ENCODE measurements at places on chromosomes 11 and 22. TPM values are rescaled to one million over a fixed set of nuclear protein-coding genes. Genes with fewer than 3 reads are reported as not detected.
A peak's percentile ranks its signal among the peaks of the same experiment; 100 is the strongest.

DNA sequence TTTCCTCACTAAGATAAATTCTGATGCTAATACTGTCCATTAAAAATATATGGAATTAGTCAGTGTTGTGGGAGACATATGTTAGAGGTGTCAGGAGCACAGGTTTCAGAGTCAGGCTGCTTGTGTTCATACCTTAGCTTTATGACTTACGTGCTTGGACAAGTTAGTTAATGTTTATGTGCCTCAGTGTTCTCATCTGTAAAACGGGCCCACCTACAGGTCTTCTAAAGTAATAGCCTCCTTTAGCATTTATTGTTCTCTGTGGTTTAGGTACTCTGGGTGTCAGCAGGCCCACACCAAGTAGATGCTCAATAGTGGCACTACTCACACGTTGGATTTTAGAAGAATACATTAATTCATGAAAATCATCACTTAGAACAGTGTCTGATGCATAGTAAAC lies 308.7 kb upstream of the ZC3H12C start:
- H3K27ac ChIP-seq = no peak overlapping the region
- DNase-seq = no peak
- H3K27me3 ChIP-seq = no peaks in the 10 kb centered on the region
- no peaks in the 10 kb centered on the region for H3K4me1 ChIP-seq
- no peaks in the 10 kb centered on the region for H3K36me3 ChIP-seq

GRCh38 chr22:44567846-44568493 lies 69.9 kb upstream of the RTL6 start:
- no peak overlapping the region for H3K4me3 ChIP-seq
- no peaks in the 10 kb centered on the region for H3K4me1 ChIP-seq
- no peak overlapping the region for H3K27ac ChIP-seq
- H3K27me3 ChIP-seq = peaks cover 22% of the 10 kb centered on the region
- DNase-seq = peak; percentile 47

GRCh38 chr11:128840783-128841182 lies 26.3 kb downstream of the KCNJ1 start:
- no peaks in the 10 kb centered on the region for H3K36me3 ChIP-seq
- no peak overlapping the region for H3K27ac ChIP-seq
- peaks cover 43% of the 10 kb centered on the region for H3K4me1 ChIP-seq
- H3K27me3 ChIP-seq = no peaks in the 10 kb centered on the region
- DNase-seq = no peak
- no peak overlapping the region for H3K4me3 ChIP-seq

- no peak for DNase-seq
- H3K4me1 ChIP-seq = no peaks in the 10 kb centered on the region
- H3K36me3 ChIP-seq = no peaks in the 10 kb centered on the region
- no peak overlapping the region for H3K27ac ChIP-seq
- H3K4me3 ChIP-seq = no peak overlapping the region
These were observed 1630.8 kb upstream of the TENM4 start for GRCh38 chr11:81071606-81072005.

Gene APOC3
- total RNA-seq = 3.3 TPM

Gene GGT1
- total RNA-seq = 19.8 TPM

Gene DRD4
- 1.0 TPM for total RNA-seq

- peaks cover 3% of the 10 kb centered on the region for H3K4me1 ChIP-seq
- peaks cover 39% of the 10 kb centered on the region for H3K36me3 ChIP-seq
- DNase-seq = peak; percentile 15
- H3K4me3 ChIP-seq = no peak overlapping the region
- H3K27me3 ChIP-seq = no peaks in the 10 kb centered on the region
These were observed 28.5 kb upstream of the RBX1 start for GRCh38 chr22:40922484-40923303.

Gene TIMM10B
- 49.3 TPM for total RNA-seq

GRCh38 chr11:30392221-30392784 lies 69.4 kb downstream of the ARL14EP start:
- H3K27ac ChIP-seq = no peak overlapping the region
- H3K4me1 ChIP-seq = no peaks in the 10 kb centered on the region
- no peak overlapping the region for H3K4me3 ChIP-seq
- no peaks in the 10 kb centered on the region for H3K36me3 ChIP-seq
- no peak for DNase-seq

DNA sequence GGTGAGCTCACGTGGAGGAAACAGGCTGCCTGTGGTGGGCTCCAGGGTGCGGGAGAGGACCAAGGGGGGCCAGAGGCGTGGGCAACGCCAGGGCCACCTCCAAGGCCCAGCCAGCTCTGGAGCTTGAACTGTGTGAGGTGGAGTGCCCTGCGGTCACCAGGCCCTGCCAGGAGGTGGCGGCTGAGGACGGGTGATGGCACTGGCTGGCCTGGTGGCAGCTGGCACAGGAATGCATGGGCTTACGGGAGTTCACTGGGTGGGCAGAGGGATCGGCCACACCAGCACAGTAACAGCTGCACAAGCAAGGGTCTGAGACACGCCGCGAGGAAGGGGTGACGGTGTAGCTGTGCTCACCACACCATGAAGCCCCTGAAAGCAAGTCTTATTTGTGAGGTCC lies 15.8 kb downstream of the TOLLIP start:
- no peak overlapping the region for H3K4me3 ChIP-seq
- H3K27ac ChIP-seq = no peak overlapping the region
- peaks cover 16% of the 10 kb centered on the region for H3K36me3 ChIP-seq
- no peaks in the 10 kb centered on the region for H3K27me3 ChIP-seq

Gene TMPRSS13
- total RNA-seq = 2.1 TPM

Gene SYT8
- total RNA-seq = not detected

GRCh38 chr22:41360126-41360525 lies 21.6 kb upstream of the TEF start:
- peaks cover 4% of the 10 kb centered on the region for H3K27me3 ChIP-seq
- H3K4me3 ChIP-seq = no peak overlapping the region
- peaks cover 30% of the 10 kb centered on the region for H3K36me3 ChIP-seq
- no peaks in the 10 kb centered on the region for H3K4me1 ChIP-seq
- DNase-seq = no peak

- peaks cover 47% of the 10 kb centered on the region for H3K27me3 ChIP-seq
- H3K4me1 ChIP-seq = no peaks in the 10 kb centered on the region
- no peak overlapping the region for H3K4me3 ChIP-seq
- no peaks in the 10 kb centered on the region for H3K36me3 ChIP-seq
These were observed 38.4 kb upstream of the RTL6 start for GRCh38 chr22:44536411-44536810.

DNA sequence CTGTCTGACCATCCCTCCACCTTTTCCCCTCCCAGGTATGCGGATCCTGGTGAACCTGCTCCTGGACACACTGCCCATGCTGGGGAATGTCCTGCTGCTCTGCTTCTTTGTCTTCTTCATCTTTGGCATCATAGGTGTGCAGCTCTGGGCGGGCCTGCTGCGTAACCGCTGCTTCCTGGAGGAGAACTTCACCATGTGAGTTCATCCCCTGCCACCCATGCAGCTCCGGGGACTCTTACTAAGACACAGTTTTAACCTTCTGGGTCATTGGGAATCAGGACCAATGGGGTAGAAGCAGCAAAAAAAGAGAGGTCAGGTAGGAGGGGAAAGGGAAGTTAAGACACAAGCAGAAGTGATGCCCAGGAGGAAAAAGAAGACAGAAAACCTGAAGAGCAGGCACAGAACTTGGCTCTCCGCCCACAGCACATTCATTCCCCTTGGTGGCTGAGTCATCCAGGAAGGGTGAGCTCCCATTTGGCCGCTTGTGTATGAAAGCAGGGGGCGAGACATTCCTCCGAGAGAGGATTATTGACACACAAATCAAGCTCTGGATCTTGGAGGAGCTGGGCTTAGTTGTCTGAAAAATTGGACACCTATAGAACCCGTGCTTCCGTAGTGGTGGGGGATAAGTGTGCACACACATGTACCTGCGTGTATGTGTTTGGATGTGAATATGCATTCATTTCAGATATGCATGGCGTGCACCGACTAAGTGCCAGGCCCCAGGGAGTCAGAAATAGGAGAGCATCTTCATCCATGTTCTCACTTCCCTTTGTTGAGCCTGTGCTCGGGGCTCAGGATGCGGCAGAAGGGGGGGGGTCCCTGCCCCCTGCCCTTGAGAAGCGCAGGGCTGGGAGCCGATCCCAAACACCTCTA lies 64.2 kb downstream of the CACNA1I start:
- H3K27ac ChIP-seq = no peak overlapping the region
- no peaks in the 10 kb centered on the region for H3K4me1 ChIP-seq
- H3K27me3 ChIP-seq = peaks cover 5% of the 10 kb centered on the region
- no peak for DNase-seq
- no peak overlapping the region for H3K4me3 ChIP-seq
- no peaks in the 10 kb centered on the region for H3K36me3 ChIP-seq

- H3K36me3 ChIP-seq = no peaks in the 10 kb centered on the region
- peaks cover 5% of the 10 kb centered on the region for H3K4me1 ChIP-seq
- H3K4me3 ChIP-seq = no peak overlapping the region
- H3K27ac ChIP-seq = no peak overlapping the region
- no peaks in the 10 kb centered on the region for H3K27me3 ChIP-seq
These were observed 4.1 kb downstream of the SLC36A4 start for GRCh38 chr11:93193731-93194130.

Gene PIH1D2
- 0.30 TPM for total RNA-seq

DNA sequence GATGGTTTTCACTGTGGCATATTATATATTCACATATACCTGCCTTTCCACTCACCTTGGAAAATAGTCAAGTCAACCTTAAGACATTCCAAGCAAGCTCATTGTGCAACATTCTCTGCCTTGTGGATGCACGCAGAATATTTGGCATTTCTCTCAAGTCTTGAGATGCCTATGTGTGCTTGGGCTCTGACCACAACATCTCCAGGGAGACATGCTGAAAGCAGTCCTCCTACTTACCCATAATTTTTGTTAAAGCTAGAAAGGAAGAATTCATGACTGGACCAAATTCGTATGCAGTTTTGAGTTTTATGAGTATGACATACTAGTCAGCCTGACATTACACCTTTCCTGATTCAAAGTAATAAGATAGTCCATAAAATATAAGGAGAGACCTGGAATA lies 684.0 kb downstream of the OPCML start:
- no peaks in the 10 kb centered on the region for H3K27me3 ChIP-seq
- no peak for DNase-seq
- H3K27ac ChIP-seq = no peak overlapping the region
- no peaks in the 10 kb centered on the region for H3K36me3 ChIP-seq

GRCh38 chr11:122691549-122692150 lies 36.1 kb downstream of the UBASH3B start:
- H3K4me3 ChIP-seq = peak overlapping the region; percentile 12
- peaks cover 75% of the 10 kb centered on the region for H3K4me1 ChIP-seq
- no peak for DNase-seq
- H3K27me3 ChIP-seq = no peaks in the 10 kb centered on the region
- peak overlapping the region; percentile 82 for H3K27ac ChIP-seq

DNA sequence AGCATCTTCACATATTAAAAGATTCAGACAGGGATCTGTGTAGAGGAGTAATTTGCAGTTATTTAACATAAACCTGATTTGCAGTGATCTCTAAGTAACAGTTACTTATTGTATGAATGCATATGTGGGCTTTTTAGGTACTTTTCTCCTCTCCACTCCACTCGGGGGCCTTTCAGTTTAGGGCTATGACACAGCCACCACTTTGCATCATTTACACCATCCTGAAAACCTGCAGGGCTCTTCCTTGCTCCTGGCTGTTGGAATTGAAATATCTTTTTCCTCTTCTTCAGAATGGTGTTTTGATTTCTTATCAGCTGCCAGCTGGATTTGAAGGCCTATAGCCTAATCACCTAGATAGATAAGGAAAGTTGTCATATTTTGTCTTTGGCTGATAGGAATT lies 580.8 kb downstream of the NELL1 start:
- no peak for DNase-seq
- no peak overlapping the region for H3K27ac ChIP-seq
- no peaks in the 10 kb centered on the region for H3K4me1 ChIP-seq
- no peaks in the 10 kb centered on the region for H3K27me3 ChIP-seq
- no peak overlapping the region for H3K4me3 ChIP-seq

GRCh38 chr11:69666752-69667536 lies 8.2 kb downstream of the LTO1 start:
- H3K4me3 ChIP-seq = no peak overlapping the region
- DNase-seq = no peak
- H3K36me3 ChIP-seq = peaks cover 27% of the 10 kb centered on the region
- no peak overlapping the region for H3K27ac ChIP-seq
- no peaks in the 10 kb centered on the region for H3K4me1 ChIP-seq

- DNase-seq = no peak
- no peaks in the 10 kb centered on the region for H3K4me1 ChIP-seq
- no peak overlapping the region for H3K4me3 ChIP-seq
These were observed 128.5 kb downstream of the SIK3 start for GRCh38 chr11:116969694-116970093.

Gene SERGEF
- 59.1 TPM for total RNA-seq

DNA sequence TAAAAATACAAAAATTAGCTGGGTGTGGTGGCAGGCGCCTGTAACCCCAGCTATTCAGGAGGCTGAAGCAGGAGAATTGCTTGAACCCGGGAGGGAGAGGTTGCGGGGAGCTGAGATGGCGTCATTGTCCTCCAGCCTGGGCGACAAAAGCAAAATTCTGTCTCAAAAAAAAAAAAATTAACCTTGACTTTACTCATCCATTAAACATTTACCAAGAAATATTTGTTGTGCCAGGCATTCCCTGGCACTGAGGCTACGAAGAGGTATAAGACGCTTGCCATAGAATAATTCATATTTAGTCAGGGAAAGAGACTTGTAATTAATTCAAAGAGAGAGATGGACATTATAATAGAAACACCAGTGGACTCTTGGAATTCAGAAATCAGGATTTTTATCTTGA lies 13.2 kb upstream of the PAFAH1B2 start:
- no peak overlapping the region for H3K4me3 ChIP-seq
- H3K36me3 ChIP-seq = no peaks in the 10 kb centered on the region
- H3K27ac ChIP-seq = no peak overlapping the region

Gene RIBC2
- total RNA-seq = 0.78 TPM

DNA sequence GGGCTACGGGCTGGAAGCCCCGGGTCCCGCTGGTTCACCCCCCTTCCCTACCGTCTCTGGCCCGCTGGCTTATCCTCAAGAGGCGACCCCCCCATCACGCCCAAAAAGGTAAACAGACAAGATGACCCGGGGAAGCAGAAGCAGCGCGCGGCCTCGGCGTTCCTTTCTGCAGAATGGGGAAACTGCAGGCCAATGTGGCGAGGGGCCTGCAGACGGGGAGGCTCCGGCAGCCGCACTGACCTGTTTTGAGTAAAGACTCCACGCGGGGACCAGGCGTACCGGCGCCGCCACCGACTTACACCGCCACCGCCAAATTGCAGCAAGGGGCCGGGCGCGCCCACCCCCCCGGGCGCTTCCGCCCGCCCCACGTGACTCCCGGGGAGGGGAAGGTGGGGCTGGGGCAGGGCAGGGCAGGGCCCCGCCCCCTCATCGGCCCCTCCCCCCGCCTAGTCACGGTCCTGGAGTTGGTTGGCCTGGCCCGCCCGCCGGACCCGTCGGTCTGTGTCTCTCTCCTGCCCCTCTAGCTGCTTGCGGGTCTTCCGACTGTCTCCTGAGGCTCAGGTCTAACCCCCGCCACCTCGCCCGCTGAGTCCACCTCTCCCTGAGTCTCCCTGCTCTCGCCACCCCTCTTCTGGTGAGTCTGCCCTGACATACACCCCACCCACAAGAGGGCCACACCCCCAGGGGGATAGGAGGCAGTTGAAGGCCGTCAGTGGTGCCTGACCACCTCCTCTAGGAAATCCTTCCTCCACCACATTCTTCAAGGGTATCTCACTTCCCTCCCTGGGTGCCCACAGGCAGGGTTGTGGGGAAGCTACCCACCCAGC lies at the start of gene ARAP1:
Gene ARAP1 (minus strand): TSS at position 321 of the 827 bp plus-strand sequence. CDS start 25,280 bp downstream, outside the sequence.
- H3K27ac ChIP-seq = peak within 1 kb of the TSS; percentile 61
- no peaks in the 10 kb centered on the region for H3K27me3 ChIP-seq
- peaks cover 47% of the 10 kb centered on the region for H3K4me1 ChIP-seq
- peak within 1 kb of the TSS; percentile 96 for H3K4me3 ChIP-seq

Gene SCGB1C1
- total RNA-seq = not detected

- peaks cover 46% of the 10 kb centered on the region for H3K27me3 ChIP-seq
- H3K4me3 ChIP-seq = no peak overlapping the region
- H3K27ac ChIP-seq = no peak overlapping the region
- no peaks in the 10 kb centered on the region for H3K36me3 ChIP-seq
- peaks cover 11% of the 10 kb centered on the region for H3K4me1 ChIP-seq
These were observed 3.6 kb downstream of the RTN4RL2 start for GRCh38 chr11:57463671-57464538.

Measured in T-cell (primary cell).